Activated CD8-positive, alpha-beta T cell treated with anti-CD3 and anti-CD28 coated beads, Interleukin-2, amount 10 ng/mL, durations not matched to agents 7 days and 5 days (primary cell): ENCODE measurements at places on chromosomes 1 and 21. TPM values are rescaled to one million over a fixed set of nuclear protein-coding genes. Genes with fewer than 3 reads are reported as not detected.

SPSB1 gene
- 1.1 TPM for total RNA-seq

DNA sequence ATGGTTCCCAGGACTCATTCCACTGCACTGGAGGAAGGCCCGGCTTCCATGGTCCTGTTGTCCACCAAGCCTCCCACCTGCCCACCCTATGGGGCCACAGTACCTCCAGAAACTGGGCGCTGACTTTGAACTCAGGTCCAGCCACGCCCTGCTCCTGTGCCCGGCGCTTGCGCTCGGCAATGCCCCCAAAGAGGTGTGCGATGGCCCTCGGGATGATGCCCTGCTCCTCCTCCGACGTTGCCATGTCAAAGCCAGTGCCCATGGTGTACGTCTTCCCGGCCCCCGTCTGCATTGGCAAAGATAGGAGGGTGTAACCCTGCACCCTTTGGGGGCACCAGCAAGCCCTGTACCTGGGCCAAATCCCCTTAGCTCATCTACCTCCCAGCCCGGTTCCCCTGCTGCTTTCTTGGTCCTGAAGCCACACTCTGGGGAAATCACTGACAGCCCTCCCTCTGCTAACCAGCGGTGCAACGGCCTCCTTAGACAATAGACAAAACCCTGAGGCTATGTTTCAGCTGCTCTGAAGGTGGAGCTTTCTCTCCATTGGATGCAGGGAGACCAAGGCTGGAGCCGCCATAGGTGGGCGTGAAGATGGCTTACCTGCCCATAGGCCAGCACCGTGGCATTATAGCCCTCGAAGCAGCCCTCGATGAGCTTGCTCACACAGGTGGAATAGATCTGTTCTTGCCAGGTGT, 14.7 kb downstream of the KIF21B start:
- no peak for DNase-seq
- H3K4me1 ChIP-seq = peaks cover 50% of the 10 kb centered on the region
- H3K36me3 ChIP-seq = peaks cover 50% of the 10 kb centered on the region
- H3K4me3 ChIP-seq = no peak overlapping the region
- H3K27ac ChIP-seq = peak overlapping the region; percentile 64
- H3K27me3 ChIP-seq = no peaks in the 10 kb centered on the region

GRCh38 chr1:16421201-16421600, 16.0 kb downstream of the SPATA21 start:
- H3K36me3 ChIP-seq = peaks cover 4% of the 10 kb centered on the region
- H3K27me3 ChIP-seq = no peaks in the 10 kb centered on the region
- H3K27ac ChIP-seq = peak overlapping the region; percentile 97
- peaks cover 39% of the 10 kb centered on the region for H3K4me1 ChIP-seq

DNA sequence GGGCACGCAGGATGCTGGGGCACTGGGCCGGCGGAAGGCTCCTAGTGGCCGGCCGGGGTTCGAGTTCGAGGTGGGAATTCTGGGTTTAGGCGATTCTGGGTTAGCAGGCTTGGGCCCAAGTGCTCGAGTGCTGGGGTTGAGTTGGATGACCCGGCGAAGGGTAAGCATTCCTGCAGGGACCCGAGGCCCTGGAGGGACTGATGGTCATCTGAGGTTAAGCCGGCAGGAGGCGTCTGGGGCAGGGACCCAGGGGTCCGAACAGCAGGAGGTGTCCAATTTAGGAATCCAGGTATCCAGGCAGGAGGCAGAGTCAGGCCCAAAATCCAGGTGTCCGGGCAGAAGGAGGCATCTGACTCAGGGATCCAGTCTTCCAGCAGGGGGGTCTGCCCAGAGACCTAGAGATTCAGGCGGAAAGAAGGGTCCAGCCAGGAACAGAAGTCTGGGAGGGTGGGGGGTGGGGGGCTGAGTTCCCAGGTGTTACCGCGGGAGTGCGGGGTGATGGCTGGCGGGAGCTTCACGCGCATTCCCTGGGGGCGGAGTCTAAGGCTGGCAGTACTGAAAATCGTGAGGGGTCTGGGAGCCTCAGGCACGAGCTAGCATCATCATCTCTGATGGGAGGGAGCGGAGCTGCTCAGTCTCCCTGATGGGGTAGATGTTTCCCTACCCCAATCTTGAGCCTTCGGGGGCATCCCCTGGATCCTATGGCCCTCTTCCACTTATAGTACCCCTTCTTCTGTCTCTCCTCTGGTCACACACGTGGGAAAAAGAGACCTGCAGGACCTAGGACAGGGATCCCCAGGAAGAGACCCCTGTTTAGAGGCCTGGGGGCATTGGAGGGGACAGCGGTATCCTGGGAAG, 585 bp downstream of the GPR3 start:
- peaks cover 25% of the 10 kb centered on the region for H3K4me1 ChIP-seq
- H3K27me3 ChIP-seq = peaks cover 12% of the 10 kb centered on the region
- DNase-seq = no peak
- peak overlapping the region; percentile 74 for H3K4me3 ChIP-seq
- H3K36me3 ChIP-seq = no peaks in the 10 kb centered on the region
- H3K27ac ChIP-seq = peak overlapping the region; percentile 72
